Stimulated activated CD8-positive, alpha-beta memory T cell treated with anti-CD3 and anti-CD28 coated beads, Interleukin-7, amount 100 ng/mL, for 1 hour (primary cell): ENCODE measurements at places on chromosomes 4 and X.

- no peak for DNase-seq
Measured at GRCh38 chr4:108166441-108167315, 2.1 kb downstream of the LEF1 start.

- DNase-seq = no peak
Measured at GRCh38 chr4:148514581-148514980, 72.4 kb upstream of the NR3C2 start.

GRCh38 chrX:126820700-126821420 lies 1.3 kb downstream of the PRR32 start:
- DNase-seq = no peak

DNA sequence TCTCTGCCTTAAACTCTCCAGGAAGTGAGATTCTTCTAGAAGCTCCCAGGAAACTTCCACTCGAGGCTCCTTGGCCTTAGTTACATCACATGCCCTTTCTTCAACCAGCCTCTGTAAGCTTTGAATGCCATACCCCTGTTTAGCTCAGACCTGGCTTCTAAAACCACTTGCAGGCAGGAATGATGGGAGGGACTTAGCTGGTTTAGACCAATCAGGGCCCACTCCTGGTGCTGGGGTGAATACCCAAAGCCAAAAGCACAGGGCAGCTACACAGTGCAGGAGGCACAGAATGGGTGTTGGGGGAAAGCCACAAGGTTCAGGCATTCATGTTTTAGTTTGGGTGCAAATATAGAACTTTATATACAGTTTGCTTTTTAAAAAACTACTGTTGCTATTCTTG lies 296.2 kb downstream of the FRMPD4 start:
- no peak for DNase-seq

DNA sequence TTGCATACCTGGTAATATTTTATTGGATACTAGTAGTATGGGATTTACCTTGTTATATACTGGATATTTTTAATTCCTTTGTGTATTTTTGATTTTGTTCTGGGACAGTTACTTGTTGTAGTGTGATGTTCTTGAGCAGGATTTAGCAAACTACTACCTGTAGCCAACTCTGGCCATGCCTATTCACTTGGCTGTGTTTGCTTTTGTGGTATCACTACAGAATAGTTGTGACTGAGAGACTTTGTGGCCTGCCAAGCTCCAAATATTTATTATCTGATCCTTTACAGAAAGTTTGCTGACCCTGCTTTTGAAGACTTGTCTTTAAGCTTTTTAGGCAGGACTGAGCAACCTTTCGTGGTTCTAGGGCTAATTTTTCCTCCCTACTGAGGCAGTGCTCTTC lies 17.8 kb downstream of the ZCCHC4 start:
- DNase-seq = no peak

DNA sequence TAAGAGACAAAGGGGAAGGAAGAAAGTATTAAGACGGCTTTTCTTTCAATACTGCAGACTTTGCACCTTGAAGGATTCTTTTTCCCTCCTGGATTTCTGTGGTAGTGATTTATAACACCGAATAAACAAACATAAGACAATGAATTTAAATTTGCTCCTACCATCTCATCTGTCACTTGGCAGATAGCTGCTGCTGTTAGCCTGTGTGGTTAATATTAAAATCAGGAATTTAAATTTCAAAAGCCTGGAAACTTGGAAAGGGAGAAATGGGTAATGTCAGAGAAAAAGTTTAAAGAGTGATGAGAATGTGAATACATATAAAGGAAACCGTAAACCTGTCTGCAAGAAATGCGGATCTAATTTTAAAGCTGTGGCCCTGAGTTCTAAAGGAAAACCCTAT lies 3.4 kb downstream of the FAM149A start:
- no peak for DNase-seq

- DNase-seq = no peak
Measured at GRCh38 chr4:11650801-11651596, 222.3 kb upstream of the HS3ST1 start.

DNA sequence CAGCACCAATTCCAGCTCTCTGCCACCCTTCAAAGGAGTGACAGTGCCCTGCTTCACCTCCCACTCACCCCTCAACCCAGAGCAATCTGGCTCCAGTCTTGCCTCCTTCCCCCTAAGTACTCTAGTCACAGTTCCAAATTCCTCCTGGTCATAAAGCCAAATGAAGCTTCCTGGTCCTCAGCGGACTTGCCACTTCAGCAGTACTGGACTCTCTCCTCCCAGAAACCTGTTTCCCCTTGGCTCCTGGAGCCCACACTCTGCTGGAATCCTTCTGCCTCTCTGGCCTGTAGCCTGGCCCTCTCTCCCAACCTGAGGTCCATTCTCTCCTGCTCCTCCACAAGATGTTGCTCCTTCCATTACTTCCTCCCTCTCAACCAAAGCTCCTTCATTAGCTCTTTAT lies 52.6 kb upstream of the MTM1 start:
- no peak for DNase-seq

- DNase-seq = no peak
Measured at GRCh38 chr4:69239557-69240168, 25.1 kb upstream of the UGT2B11 start.

GRCh38 chr4:159341522-159341921 lies 238.6 kb downstream of the RAPGEF2 start:
- no peak for DNase-seq

DNA sequence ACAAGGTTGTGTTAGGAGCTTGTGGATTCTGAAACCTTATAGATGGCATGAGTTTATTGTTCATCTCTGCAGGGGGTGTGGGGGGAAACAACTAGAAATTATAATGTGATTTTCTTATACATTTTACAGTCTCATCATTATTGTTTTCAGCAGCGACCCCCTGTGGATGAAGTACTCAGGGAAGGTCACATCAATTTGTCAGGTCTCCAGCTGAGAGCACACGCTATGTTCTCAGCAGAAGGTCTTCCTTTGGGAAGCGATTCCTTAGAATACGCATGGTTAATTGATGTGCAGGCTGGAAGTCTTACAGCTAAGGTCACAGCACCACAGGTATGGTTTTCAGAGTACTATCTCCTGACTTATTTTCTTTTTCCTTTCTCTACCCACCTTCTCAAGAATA lies 72.2 kb downstream of the BLTP1 start:
- no peak for DNase-seq

DNA sequence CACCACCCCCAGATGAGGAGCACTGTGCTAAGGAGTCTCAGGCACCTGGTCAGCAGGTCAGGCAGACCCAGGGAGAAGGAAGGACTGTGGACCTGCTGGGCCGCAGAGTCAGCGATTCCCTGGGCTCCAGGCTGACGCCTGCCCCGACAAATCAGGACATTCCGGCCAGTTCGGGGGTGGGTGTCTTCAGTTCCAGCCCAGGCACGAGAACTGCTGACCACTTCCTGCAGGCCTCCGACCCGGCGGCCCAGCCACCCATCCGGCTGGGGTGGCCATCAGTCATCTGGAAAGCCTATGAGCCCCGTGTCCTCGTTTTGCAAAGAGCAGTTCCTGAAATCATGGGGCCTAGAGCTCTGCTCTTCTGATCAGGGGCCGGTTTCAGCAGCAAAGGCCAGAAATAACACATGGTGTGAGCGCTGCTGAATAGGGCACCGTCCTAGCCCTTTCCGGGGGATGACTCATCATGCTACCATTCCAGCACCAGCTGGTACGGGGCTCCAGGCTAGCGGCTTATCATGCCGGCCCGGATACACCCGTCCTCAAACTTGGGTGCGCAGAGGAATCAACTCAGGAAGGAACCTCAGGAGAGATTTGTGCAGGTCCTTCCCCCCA lies 7.8 kb upstream of the SH3TC1 start:
- no peak for DNase-seq
